ENCODE measurements at places on chromosomes 6 and 20.

- DNase-seq = no peak
These were observed 115.6 kb upstream of the B3GAT2 start for GRCh38 chr6:71072508-71072907.

DNA sequence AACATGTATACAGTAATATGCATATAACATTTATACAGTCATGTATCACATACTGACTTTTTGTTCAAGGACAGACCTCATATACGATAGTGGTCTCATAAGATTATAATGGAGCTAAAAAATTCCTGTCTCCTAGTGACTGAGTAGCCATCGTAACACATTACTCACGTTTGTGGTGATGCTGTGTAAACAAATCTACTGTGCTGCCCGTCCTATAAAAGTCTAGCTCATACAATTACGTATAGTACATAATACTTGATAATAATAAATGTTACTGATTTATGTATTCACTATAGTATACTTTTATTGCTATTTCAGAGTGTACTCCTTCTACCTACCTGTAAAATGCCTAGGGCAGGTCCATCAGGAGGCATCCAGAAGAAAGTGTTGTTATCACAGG is 17.4 kb downstream of the SERAC1 start:
- no peak for DNase-seq

DNA sequence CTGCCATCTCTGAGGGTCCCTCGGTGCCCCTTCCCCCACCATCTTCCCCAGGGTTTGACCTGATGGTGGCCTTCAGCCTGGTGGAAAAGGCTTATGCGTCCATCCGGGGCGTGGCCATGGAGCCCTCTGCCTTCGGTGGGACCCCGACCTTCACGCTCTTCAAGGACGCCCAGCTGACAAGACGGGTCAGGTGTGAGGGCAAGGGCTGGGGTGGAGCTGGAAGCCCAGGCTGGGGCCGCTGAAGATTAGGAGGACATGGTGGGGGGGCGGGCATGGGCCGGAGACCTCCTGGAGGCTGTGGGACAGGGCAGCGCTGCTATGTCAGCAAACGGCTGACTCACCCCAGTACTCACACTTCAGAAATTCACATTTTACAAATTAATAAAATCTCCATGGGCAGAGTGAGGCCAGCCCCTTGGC is 23.5 kb downstream of the COL20A1 start:
- no peak for DNase-seq

- no peak for DNase-seq
These were observed 15.1 kb downstream of the SLC22A3 start for GRCh38 chr6:160363016-160363996.

GRCh38 chr6:24089736-24090135 is 36.3 kb upstream of the NRSN1 start:
- no peak for DNase-seq
